ENCODE measurements at places on chromosomes 12 and 14. TPM values are rescaled to one million over a fixed set of nuclear protein-coding genes. Genes with fewer than 3 reads are reported as not detected.

The MYO1H gene
- 0.52 TPM for total RNA-seq

The AKT1 gene
- total RNA-seq = 142 TPM

The TAS2R19 gene
- total RNA-seq = 0.77 TPM

The C12orf50 gene
- not detected for total RNA-seq

The GLT8D2 gene
- 6.0 TPM for total RNA-seq

The TPPP2 gene
- 1.2 TPM for total RNA-seq

The DDX47 gene
- 29.9 TPM for total RNA-seq

The CPNE6 gene
- not detected for total RNA-seq

The NKX2-1 gene
- not detected for total RNA-seq

The KRT77 gene
- not detected for total RNA-seq

The CLEC4A gene
- total RNA-seq = not detected

The EPS8 gene
- total RNA-seq = 20.7 TPM

The FGF6 gene
- not detected for total RNA-seq

The C12orf42 gene
- not detected for total RNA-seq

The PZP gene
- total RNA-seq = 0.35 TPM

The SEL1L gene
- 55.1 TPM for total RNA-seq

The MARK3 gene
- total RNA-seq = 127 TPM

The SIRT4 gene
- 10.2 TPM for total RNA-seq

The IL23A gene
- total RNA-seq = not detected

The WNK1 gene
- 333 TPM for total RNA-seq

The RBP5 gene
- 0.89 TPM for total RNA-seq

The KRT5 gene
- total RNA-seq = 1.1 TPM

The DYNC1H1 gene
- total RNA-seq = 387 TPM

The FOXA1 gene
- not detected for total RNA-seq

The CCDC175 gene
- total RNA-seq = not detected

The NOXRED1 gene
- 0.15 TPM for total RNA-seq

The SLC39A2 gene
- total RNA-seq = not detected

The DHH gene
- total RNA-seq = 0.52 TPM

The TTC5 gene
- total RNA-seq = 11.8 TPM

The CLIP1 gene
- total RNA-seq = 93.3 TPM

The P2RX2 gene
- total RNA-seq = not detected

The FAM234B gene
- total RNA-seq = 1.8 TPM

The ANO4 gene
- 0.32 TPM for total RNA-seq

The PRH2 gene
- total RNA-seq = not detected

The KITLG gene
- 9.0 TPM for total RNA-seq

The HOXC10 gene
- not detected for total RNA-seq

The INHBC gene
- not detected for total RNA-seq

The OR6C2 gene
- not detected for total RNA-seq

The KLRK1 gene
- total RNA-seq = not detected

Measured in left ventricle myocardium superior (tissue), 1 donor.